ENCODE measurements at places on chromosomes 2 and 18.

- no peak for DNase-seq
Observed at GRCh38 chr18:26867471-26867870, 2.0 kb upstream of the AQP4 start.

- no peak for DNase-seq
Observed at GRCh38 chr2:5594249-5594695, 97.9 kb upstream of the SOX11 start.

DNA sequence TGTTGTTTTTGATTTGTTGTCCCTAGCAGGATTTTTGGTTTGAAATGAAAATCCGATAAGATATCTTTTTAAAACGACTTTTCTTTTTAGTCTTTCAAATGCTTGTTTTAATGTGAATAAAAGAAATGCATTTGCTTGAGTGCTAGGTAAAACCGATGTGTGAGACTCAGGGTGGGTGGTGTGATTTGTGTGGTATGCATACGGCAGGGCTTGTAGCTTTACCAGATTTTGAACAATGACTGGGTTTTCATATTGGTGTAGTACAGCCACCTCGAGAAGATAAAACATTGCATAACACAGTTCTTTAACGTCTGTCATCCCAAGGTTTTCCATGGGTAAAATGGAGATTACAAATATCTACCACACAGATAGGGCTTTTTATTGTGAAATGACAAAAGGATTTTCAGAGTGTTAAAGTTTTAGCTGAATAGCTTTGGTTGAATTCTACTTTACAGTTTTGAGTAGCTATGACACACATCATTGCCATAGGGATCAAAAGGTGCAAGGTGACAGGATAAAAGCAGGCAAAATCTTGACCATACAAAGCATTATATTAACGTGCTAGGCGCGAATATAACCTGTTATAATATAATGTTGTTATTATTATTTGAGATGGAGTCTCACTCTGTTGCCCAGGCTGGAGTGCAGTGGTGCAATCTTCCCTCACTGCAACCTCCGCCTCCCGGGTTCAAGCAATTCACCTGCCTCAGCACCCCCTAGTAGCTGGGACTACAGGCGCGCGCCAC is 824 bp upstream of the ZNF638 start:
- no peak for DNase-seq

DNA sequence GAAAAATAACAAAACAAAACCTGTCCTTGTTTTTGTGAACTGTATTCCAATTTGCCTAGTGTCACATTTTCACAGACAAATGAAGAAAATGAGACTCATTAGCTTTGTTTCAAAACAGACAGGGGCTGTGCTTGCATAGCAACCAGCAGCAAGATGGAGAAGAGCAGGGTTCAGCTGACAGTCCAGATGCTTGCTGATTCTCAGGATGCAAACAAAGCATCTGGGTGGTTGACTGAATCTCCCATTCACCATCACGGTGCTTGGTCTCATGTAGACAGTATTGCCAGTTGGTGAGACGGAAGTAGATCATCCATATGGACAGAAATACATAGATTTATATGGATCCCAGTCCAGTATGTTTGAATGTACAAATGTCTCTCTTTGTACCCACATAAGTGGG is 326.8 kb downstream of the CCDC85A start:
- DNase-seq: no peak

DNA sequence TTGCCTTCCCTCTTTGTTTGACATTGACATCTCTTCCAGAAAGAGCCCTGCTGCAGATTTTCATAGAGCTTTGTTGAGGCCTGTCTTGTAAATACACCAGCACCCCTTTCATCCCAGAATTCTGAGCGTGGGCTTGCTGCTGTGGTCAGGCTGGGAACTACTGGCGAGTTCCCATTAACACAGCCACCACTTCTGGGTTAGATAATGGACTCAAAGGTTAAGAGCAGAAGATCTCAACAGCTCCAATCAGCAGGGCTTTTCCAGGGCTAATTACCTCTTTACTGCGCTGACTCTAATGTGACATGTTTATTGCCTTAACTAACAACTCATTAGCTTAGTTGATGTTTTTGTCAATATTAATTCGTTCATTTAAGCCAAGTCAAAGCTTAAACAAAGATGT is 235.9 kb upstream of the BOD1L2 start:
- no peak for DNase-seq

DNA sequence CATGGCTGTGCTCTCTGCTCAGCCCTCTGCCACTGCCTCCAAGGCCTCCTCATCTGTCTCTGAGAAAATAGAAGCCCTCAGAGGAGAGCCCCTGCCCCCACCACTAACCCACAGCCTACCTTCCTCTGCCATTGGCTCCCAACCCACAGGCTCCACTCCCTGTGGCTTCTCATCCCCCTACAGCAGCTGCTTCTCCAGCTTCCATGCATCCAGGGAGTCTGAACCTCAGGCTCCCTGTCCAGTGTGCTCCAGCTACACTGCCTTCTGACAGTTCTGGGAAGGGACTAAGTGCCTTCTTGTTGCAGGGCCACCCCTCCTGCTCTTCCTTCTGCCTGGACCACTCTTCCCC is 29.3 kb downstream of the COL6A3 start:
- DNase-seq: no peak

DNA sequence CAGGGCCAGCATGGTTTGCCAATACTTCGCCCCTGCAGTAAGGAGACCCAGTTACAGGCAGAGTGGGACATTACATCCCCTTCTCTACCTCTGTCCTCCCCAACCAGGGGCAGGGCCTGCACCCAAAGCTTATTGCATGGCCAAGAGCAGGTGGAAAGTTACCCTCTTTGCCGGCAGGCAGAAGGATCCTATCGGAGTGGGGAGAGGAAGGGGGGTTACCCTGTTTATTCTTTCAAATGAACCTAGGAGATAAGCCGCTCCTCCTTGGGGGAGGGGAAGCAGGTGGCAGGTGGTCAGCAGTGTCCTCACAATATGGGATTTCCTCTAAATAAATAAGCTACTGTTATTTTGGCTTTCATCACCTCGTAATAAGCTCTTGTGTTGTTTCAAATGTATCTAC is 53.9 kb downstream of the SPATS2L start:
- no peak for DNase-seq

DNA sequence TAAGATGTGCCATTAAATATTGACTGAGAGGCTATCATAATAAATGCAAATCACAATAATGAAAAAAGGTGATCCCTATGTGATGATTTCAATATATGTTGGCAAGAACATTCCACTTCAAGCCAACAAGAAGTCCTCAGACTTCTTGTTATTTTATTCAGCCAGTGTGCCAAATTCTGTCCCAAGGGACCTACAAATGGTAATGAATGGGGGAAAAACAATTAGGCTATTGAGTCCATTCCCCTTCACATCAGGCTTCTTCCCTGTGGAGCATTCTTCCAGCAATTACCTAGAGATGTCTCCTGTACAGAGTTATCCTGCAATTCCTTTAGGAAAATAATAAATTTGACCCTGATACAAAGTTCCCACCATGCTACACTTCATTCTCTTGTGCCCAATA is 144.4 kb downstream of the PIEZO2 start:
- no peak for DNase-seq

DNA sequence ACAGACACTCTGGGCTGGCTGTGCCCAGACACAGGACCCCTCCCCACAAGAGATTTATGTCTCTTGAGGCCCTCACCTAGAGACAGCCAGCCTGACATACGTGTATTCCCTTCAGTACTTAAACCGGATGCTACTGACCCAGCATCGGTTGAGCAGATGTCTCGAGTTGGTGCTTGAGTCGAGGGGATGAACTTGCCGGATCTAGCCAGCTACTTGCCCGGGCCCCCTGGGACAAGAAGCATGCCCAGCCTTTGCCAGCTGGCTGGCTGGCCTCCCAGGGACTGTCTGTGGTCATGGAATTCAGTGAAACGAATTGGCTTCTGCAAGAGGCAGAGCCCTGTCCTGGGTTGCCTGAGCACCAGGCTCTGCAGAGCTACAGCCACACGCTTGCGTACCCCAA is 36.0 kb downstream of the DNMT3A start:
- no peak for DNase-seq

DNA sequence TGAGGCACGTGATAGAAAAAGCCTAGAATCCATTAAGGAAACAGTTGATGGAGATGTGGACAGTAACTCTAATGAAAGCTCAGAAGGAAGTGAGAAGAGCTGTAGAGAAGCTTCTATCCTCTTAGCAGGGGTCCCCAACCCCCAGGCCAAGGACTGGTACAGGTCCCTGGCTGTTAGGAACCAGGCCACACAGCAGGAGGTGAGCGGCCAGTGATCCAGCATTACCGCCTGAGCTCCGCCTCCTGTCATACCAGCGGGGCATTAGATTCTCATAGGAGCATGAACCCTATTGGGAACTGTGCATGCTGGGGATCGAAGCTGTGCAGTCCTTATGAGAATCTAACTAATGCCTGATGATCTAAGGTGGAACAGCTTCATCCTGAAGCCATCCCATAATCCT is 8.7 kb upstream of the IMP4 start:
- no peak for DNase-seq

DNA sequence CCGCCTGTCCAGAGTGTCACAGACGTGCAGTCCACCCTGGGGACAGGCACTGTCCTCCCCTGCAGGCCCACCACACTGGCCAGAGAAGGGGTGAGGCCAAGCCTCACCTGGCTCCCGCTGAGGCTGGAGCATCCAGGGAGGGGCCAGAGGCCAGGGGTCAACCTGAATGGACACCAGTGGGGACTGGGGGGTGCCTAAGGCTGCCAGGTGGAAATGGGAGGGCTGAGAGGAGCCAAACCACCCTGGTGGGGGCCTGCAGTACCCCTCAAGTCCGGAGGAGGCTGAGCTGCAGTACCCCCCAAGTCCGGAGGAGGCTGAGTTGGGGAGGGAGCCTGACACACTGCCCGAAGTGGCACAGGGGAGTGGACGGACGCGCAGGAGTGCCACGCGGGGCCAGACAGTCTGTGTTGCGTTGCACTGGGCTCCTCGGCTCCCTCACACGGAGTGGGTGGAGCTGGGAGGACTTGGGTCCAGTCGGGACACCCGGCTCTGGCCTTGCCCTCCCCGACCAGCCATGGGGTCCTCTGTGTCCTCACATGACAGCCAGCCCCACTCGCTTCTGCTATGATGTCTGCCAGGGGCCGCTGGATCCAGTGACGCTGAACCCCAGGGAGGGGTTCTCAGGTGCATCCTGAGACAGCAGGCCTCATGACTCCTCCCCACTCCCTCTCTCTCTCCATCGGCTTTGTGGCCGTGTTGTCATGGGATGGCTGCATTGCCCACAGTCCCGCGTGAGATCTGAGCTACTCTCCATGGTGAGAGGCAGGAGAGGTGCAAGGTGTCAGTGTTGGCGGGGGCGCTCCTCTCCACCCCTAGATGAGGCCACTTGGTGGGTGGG is 22.3 kb upstream of the GPC1 start:
- DNase-seq: no peak

DNA sequence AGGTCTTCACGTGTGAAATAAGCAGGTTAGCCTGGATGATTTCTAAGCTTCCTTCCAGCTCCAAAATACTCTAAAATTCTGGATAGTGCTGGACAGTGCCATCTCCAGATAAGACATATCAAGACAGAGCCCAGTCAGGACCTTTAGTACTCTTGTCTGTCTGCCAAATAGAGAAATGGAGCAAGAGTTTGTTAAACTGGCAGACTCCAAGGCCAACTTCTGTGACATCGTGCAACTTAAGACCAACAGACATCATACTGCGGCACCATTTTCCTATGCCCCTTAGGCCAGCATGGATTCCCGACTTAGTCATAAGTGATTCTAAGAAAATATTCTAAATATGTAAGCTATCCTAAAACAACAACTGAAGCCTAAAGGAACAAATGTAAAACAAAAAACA is 118.6 kb downstream of the RBMS1 start:
- no peak for DNase-seq

- DNase-seq: no peak
Observed at GRCh38 chr2:146312899-146313298, 1531.9 kb upstream of the ACVR2A start.

GRCh38 chr2:196336715-196337114 is 165.3 kb upstream of the STK17B start:
- peak; percentile 6 for DNase-seq

- DNase-seq: no peak
Observed at GRCh38 chr2:66239655-66240054, 195.3 kb upstream of the MEIS1 start.

DNA sequence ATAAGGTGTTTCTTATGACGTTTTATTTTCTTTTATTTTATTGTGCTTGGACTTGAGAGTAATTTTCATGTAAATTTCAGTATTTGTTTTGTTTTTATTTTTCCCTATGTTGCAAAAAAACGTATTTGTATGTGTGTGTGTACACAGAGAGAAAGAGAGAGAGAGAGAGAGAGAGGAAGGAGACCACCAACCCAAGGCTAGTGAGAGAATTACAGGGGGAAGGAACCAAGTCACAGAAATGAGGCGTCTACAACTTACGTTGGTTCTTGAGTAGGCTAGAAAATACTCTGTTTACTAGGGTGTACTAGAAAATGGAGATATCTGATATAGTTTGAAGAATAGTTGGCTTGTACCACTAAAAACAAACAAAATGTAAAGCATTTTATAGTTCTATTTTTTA is 7.7 kb upstream of the DSC1 start:
- no peak for DNase-seq

DNA sequence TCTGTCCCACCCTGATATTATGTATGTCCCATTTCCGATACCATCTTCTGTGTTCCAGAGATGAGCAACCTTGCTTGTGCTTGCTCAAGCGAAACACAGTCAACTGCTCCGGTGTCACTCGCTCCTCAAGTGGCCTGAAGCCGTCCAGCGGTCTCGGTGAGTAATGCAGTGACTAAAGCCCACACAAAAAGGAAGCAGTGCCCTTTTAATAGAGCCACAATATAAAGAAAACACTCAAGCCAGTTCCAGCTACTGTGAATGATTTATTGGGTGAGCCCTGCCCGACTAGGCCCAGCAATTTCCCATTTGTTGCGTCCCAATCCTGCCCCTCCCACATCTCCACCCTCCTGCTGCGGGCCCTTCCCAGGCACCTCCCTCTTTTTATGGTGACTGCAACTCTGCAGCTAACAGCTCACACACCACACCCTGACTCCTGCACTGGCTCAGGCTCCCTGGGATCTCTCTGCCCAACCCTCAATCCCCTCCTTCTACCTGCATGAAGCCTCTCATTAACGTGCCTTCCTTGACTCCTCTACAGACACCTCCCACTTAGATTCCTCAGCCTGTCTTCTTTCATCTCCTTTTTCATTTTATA is 44.2 kb upstream of the DSC1 start:
- DNase-seq: no peak

- DNase-seq: no peak
Observed at GRCh38 chr2:24399434-24400206, 39.3 kb upstream of the ITSN2 start.

DNA sequence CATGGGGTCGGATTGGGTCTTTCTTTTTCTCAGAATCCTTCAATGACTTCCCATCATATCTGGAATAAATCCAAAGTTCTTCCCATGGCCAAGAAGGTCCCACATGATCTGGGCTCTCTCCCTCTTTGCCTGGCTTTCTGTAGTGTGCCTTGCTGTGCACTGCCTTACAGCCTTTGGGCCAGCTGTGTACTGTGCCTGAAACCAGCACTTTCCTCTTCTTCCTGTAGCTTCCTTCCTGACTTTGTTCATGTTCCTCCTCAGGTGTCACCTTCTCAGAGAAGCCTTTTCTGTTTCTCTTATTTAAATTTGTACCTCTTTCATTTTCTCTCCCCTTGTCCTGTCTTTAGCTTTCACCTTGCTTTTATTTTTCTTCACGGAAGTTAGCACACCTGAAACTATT is 4.3 kb upstream of the CDCA7 start:
- no peak for DNase-seq
